CD4-positive, alpha-beta T cell treated with Interleukin-21 for 1 hour (primary cell): ENCODE measurements at places on chromosomes 3 and 15.

DNA sequence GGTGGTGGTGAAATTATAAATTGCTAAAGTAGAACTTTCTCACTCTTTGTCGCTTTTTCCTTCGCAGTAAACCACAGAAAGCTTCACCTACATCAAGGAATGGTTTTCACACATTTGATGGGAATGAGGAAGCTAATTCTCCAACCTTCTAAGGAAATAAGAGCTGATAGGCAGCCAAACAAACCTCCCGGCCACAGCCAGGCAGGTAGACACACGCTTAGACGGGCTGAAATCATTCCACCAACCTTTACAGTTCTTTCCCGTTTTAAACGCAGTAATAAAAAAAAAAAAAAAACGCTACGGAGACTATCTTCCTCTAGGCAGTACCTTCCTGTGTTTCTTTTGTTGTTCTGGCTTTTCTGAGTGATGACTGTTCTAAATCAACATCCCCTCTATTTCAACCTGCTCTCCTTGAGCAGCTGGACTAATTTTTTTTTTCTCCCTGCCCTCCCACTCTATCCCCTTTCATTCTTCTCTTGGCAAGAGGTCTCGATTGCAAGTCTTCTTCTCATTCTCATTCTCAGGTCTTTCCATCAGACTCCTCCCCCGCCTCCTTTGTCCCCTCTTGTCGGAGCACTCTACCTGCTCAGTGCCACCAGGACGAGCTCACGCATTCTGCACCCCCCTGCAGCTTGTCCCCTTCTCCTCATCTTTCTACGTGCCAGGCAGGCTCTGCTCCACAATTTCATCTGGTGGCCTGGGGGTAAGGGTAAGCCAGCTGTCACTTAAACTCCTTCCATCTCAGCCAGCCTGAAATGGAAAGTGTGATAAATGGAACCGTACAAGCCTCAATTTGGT lies 391.1 kb upstream of the MDFIC2 start:
- DNase-seq: no peak

DNA sequence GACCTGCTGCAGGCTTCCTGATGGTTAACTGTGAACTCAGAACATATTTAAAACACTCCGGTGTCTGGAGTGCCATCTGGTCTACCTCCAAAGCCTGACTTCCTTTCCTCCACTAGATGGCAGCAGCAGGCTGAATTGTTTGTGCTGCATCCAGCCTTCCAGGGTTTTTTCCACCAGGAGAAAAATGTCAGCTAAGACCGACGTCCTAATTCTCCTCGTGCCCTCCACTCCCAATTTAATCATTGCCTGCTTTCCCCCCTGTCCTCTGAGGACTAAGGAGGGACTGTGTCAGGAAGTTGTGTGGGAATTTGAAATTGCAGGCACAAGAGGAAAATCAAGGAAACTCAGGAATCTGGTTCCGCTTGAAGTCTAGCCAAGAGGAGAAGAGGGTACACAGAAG lies 165.2 kb upstream of the UMPS start:
- DNase-seq: peak; percentile 62

GRCh38 chr3:155029941-155030340 lies 50.2 kb upstream of the MME start:
- no peak for DNase-seq

GRCh38 chr15:59165726-59166125 lies 40.9 kb upstream of the LDHAL6B start:
- DNase-seq: no peak

DNA sequence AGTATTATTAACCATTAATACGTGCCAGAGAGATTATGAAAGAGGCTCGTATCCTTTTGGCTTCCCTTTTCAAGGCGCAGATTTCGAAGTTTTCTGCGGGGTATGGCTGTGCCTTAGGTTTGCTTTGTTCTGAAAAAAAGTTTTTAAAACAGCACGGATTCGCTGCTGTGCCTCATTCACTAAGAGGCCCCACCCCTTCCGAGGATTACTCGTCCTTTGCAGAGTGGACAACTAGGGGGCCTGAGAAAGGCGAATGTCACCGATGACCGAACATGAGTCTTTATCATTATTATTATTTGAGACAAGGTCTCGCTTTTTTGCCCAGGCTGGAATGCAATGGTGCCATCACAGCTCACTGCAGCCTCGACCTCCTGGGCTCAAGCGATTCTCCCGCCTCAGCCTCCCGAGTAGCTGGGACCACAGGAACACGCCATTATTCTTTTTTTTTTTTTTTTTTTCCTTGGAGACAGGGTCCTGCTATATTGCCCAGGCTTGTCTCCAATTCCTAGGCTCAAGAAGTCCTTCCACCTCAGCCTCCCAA lies 684 bp upstream of the RPS27L start:
- peak; percentile 37 for DNase-seq

DNA sequence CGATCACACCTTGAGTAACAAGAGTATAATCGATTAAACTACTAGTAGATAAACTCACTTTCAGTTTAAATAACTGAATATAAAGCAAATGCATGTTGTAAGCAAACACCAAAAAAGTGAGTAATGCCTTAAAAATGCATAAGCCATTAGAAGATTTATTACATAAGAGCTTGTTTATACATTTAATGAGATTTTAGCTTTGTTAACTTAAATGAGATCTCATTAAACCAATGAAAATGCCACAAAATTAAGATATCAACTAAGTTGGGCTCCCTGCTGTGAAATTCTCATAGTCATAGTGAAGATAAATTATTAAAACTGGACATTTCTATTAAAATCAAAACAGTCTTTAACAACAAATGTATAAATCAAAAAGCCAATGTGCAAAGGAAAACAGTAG lies 701.2 kb downstream of the NLGN1 start:
- DNase-seq: no peak

GRCh38 chr3:130892759-130893375 lies 1.0 kb upstream of the ATP2C1 start:
- DNase-seq: peak; percentile 82

- no peak for DNase-seq
Observed at GRCh38 chr3:154791611-154792010, 288.5 kb upstream of the MME start.

DNA sequence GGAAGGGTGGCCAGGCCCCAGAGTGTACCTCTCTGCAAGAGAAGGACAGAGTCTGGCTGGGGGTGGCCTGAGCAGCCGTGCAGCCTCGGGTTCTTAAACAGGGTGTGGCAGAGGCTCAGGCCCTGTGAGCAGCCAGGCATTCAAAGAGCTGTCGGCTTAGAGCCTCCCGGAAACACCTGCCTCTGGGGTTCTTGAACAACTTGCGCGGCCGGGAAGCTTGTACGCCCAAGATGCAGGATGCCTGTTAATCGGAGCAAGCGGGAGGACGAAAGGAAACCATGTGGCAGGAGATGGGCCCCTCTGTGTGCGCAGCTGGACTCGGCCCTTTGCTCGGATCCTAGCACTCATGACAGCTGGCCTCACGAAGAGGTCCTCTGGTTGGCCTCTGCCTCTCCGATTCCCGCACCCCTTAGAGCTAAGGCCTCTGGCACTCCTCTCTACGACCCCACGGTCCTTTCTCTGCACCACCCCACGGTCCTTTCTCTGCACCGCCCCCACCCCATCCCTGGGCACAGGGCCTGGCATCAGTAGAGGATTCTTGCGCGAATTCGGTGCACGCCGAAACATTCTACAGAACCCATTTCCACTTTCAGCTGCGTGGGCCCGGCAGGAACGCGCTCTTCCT lies 23.9 kb upstream of the TXNRD3 start:
- no peak for DNase-seq

DNA sequence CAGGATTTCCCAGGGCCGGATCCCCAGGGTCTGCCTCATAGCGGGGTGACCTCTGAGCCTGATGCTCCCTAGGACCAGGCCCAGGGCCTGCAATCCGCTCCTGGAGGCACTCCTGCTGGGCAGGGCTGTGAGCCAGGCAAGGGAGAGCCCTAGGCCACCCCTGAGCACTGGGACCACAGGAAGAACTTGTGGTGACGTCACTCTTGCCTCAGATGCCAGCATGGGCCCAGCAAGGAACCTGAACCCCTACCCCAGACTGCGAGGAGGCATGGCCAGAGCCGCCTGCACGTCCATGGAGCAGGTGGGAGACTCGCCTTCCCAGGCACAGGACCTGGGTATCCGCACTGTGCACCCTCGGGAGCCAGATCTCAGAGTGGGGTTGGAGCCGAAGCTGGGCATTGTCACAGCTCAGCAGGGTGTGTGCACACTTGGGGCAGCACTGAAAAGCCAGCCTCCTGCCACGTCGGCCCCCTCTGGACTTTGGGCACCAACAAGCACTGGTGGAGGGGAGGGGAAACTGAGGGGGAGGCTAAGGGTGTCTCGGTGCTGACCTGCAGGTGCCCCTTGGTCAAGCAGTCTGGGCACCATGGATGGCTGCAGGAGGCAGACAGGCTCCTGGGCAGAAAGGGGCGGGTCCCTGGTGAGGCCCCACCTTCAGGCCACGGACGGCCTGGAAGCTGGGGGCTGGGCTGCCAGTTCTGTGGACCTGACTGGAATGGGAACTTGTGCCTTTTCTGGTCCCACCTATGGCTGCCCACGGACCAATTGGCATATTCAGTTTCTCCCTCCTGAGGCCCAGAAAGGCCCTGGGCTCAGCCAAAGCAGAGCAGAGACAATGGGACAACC lies 49.3 kb downstream of the SLC6A20 start:
- DNase-seq: no peak

- no peak for DNase-seq
Observed at GRCh38 chr3:71225951-71226564, 357.5 kb downstream of the FOXP1 start.

GRCh38 chr15:68407141-68407885 lies 24.6 kb downstream of the ITGA11 start:
- DNase-seq: no peak

DNA sequence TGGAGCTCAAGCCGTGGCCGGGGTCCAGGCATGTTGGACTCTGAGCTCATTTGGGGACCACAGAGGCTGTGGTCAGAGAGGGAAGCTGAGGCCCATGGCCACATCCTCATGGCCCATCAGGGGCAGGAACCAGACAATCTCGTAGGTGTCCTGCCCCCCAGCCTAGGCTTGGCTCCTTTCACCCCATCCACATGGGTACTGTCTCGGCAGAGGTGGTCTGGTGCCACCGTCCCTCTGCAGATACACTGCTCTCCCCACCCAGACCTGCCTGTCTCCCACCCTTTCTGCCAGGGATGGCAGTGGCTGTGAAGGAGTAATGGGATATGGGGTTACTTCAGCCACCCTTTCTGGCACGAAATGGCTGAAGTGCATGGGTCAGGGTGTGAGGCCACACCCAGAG lies 7.9 kb downstream of the PRSS50 start:
- no peak for DNase-seq

DNA sequence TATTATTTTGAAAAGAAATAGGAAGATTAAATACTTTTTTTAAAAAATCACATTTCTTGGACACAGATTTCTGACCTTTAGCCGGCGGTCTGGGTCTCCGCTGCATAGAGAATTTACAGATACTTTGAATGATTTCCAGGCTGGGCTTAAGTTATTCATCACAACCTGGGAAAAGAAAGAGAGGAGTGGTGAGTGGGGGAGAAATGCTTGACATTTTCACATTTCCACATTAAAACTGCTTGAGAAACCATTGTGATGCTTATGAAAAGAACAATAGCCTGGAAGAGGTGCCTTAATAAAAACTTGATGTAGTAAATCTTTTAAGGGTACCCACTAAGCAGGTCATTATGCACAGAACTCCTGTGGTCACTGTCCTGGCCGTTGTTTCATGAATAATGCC lies 166.8 kb upstream of the MRPL3 start:
- DNase-seq: no peak

GRCh38 chr15:82832601-82833361 lies 23.4 kb downstream of the WHAMM start:
- DNase-seq: no peak

- DNase-seq: no peak
Observed at GRCh38 chr3:67804089-67804488, 149.7 kb upstream of the SUCLG2 start.
